Smooth muscle cell of the coronary artery (primary cell): ENCODE measurements at places on chromosomes 12 and 14. TPM values are rescaled to one million over a fixed set of nuclear protein-coding genes. Genes with fewer than 3 reads are reported as not detected.

The NXPH4 gene
- 0.59 and 3.8 TPM in 2 replicates for total RNA-seq

The LTBP2 gene
- total RNA-seq, result 99.9 and 429 TPM in 2 replicates

The CDKN1B gene
- total RNA-seq, result 16.1 and 39.6 TPM in 2 replicates

The GPX2 gene
- total RNA-seq, result not detected in 2 replicates

The TIMM9 gene
- total RNA-seq, result 7.4 and 12.9 TPM in 2 replicates

The C1QL4 gene
- total RNA-seq, result 0.45 TPM in 1 of 2 replicates, not detected in the other

The COX14 gene
- total RNA-seq, result 58.8 and 85.2 TPM in 2 replicates

The KRT5 gene
- total RNA-seq, result 0.15 TPM in 1 of 2 replicates, not detected in the other

The SOAT2 gene
- not detected in 2 replicates for total RNA-seq

The EIF2S3B gene
- 15.0 and 23.9 TPM in 2 replicates for total RNA-seq

The TAS2R42 gene
- total RNA-seq, result not detected in 2 replicates

The ANKS1B gene
- 0.94 TPM in 1 of 2 replicates, not detected in the other for total RNA-seq

The GPR162 gene
- 1.3 and 4.3 TPM in 2 replicates for total RNA-seq
